ENCODE measurements at places on chromosomes 12 and 14.

DNA sequence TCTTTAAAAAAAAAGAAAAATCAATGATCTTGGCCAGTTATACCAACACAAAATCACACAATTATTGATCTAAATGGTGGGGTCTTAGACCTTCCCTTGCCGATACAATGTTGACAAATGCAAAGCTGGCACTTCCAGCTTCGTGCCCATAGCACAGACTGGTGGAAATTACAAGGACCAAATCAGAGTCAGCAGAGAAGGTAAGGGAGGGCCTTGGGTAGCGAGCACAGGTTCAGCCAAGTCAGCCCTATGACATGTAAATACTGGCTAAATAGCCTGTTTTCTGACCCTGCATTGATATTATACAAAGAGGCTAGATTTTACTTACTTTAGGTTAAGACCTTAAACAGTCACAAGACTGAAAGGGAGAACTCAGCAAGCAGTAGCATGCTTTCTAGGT lies 30.3 kb upstream of the WDR89 start:
- no peak for DNase-seq

DNA sequence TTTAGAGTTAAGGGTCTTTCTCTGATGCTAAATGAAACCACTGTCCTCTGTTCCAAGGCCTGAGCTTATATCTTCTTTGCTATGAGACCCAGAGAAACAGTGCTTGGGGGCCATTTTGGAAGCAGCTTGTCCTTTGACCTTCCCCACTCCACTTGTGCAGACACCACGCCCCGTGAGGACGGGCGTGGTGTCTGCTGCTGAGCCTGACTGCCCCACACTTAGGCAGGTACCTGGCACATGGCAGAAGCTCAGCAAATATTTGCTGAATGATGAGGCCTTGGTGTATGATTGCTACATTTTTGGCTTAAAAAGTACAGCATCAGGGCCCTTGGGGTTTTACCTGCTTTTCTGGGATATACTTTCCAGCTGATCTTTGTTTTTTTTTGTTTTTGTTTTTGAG lies 69.9 kb downstream of the RASSF3 start:
- DNase-seq, result no peak

- DNase-seq, result no peak
Observed at GRCh38 chr12:12432364-12432763, 75.5 kb downstream of the BORCS5 start.

- DNase-seq, result no peak
Observed at GRCh38 chr12:59314209-59314608, 281.6 kb upstream of the SLC16A7 start.

- no peak for DNase-seq
Observed at GRCh38 chr12:49146406-49146805, 15.2 kb upstream of the TUBA1B start.

DNA sequence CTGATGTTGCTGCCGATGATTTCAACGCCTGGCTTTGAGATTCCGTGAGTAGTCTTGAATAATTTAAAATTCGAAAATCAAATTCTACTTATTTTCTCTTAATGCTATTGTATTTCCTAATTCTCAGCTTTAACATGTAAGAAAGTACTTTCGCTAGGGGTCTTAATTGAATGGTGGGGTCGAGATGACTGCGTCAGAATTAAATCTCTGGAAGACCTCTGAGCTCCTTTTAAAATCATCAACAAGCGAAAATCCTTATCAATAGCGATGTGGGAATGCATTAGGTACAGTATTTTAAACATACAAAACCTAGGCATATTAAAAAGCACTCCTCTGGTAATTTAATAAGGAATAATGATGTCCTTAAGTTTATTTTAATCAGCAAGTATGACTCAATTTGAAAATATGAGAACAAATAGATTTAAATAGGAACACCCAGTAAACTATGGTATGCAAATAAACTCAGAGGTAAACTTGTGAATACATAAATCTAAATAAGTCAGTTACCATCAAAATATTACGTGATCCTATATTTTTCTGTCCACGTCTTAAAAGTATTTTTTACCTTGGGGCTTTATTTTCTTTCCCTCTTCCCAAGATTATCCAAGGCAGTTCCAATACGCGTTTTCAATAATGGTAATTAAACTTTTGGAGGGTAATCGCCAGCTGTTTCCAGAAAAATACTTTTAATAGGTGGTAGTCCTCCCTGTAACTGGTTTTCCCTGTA lies 1.4 kb downstream of the FOXA1 start:
- no peak for DNase-seq

DNA sequence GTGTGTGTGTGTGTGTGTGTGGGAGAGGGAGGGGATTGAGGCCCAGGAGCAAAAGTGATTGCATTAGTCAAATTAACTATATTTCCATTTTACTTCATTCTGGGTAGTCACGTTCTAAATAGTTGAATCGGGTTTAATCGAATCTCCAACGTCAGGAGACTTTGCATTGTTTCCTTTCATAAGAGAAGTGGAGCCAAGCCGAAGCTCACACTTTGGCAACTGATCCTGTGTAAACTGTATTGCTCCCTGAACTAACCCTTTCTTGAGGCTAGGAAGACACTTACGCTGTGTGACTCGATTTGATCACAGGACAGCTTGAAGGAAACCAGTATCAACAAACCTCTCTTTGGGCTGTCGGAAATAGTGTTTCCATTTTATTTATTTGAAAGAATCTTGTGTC lies 363.4 kb upstream of the ATP2B1 start:
- DNase-seq, result no peak

DNA sequence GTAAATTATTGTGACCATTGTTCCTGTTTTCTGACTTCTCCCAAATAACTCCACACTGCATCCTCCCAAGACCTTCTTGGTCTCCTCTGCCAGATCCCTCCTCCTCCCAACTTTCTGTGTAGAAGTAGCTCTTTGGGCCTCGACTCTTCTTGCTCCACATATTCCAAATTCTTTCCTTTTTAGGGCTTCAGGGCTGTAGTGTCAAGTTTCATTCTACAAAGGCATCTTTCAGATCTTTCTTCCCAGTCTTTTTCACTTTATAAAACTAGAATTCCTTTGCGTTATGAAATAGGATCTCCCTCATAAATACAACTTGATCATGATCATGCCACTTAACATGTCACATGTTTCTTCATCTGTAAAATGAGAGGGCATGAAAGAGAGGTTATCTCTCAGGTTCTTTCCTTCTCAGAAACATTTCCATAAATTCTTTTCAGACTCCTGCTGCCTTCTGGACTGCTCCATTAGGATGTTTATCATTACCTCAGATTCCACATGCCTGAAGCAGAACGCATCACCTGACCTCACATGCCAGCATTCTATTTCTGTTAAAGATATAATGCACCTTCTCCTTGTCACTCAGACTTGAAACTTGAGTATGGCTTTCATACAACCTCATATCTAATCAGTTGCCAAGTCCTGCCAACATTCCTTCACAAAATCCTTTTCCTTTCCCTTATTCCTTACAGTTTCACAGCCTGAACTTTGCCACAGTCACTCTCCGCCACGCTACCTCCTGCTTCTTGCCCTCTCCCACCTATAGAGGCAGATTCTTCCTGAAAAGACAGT lies 8.5 kb downstream of the SLC38A1 start:
- no peak for DNase-seq

- no peak for DNase-seq
Observed at GRCh38 chr12:64170024-64170423, 52.1 kb downstream of the KICS2 start.

DNA sequence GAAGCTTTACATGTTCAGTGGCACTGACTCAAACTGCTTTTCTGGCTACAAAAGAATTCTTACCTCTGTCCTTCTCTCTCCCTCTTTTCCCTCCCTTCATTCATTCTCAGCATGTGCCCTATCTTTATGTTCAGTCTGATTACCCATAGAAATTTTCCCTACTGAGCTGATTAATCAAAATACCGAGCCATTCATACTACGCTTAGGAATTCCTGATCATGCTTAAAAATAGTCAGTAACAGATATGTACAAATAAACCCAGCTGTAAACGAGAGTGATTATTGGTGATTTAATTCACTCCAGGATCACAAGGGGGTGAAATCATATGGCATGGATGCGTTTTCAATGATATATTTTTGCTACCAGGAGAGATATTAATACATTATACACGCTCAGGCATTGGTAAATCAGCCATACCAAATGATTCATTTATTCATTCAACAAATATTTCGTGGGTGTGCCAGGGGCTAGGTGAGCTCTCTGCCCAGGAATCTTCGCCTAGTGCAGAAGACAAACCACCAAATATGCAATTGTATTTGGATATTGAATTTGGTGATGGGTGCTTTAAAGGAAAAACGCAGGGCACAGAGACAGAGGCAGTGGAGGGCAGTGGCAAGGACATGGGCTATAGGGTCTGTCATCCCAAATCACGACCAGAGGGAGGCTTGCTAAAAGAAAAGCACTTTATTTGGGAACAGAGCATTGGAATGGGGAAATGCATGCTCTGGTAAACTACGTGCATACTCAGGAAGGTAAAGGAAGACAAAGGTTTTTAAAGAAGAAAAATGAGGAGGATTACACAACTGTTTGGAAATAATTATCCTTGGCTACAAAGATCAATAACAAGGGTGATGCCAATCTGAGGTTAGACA lies 13.9 kb upstream of the VRK1 start:
- DNase-seq, result no peak

DNA sequence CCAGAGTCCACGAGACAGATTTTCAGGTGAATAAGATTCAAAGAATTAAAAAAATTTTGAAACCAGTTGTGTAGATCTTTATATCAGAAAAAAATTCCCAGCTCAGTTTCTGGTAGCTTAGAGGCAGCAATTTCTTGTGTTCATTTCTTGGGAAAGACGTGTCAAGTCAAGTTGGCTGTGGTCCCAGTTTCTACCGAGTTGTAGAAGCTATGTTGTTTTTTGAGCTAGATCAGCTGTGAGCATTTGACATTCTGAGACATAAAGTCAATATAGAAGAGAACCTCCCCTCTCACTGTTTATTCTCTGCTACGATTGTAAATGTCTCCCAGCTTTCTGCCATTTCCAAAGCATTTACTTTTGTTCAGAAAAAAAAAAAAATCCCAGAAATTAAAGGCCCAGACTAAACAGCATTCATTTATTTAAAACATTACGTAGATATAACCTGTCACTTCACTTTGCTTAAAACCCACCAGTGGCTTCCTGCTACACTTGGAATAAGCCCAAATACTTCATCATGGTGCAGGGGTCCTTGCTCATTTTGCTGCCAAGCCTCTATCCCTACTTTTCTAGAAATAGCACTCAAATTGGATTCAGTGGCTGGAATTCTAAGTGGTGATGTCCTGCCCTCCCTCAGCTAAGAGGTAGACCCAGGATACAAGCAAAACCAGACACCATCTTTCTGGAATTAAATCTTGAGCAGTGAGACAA lies 20.6 kb upstream of the PYGL start:
- peak; percentile 76 for DNase-seq

- no peak for DNase-seq
Observed at GRCh38 chr12:114477989-114478395, 72.0 kb upstream of the TBX5 start.

DNA sequence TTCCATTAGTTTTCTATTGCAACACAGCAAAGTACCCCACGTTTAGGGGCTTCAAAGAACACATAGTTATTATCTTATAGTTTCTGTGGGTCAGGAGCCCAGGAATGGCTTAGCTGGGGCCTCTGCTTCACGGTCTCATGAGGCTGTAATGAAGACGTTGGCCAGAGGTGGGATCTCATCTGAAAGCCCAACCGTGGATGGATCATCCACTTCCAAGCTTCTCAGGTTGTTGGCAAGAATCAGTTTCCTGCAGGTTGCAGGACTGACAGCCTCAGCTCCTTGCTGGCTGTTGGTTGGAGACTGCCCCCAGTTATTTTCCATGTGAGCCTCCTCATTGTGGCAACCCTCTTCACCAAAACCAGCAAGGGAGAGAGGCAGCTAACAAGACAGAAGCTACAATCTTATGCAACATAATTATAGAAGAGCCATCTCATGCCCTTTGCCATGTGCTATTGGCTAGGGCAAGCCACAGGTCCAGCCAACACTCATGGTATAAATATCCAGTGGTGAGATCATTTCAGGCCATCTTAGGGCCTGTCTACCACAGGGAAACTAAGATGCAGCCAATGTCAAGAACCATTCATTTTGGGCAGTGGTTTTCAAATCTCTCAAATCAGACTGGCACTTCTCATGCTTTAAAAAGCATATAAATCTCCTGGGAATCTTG lies 452.4 kb downstream of the MED13L start:
- DNase-seq, result no peak

- no peak for DNase-seq
Observed at GRCh38 chr14:80464531-80465149, 253.3 kb upstream of the DIO2 start.

GRCh38 chr14:76644855-76645518 lies 116.3 kb upstream of the VASH1 start:
- DNase-seq, result no peak

GRCh38 chr12:50589650-50590435 lies 85.1 kb downstream of the DIP2B start:
- no peak for DNase-seq

DNA sequence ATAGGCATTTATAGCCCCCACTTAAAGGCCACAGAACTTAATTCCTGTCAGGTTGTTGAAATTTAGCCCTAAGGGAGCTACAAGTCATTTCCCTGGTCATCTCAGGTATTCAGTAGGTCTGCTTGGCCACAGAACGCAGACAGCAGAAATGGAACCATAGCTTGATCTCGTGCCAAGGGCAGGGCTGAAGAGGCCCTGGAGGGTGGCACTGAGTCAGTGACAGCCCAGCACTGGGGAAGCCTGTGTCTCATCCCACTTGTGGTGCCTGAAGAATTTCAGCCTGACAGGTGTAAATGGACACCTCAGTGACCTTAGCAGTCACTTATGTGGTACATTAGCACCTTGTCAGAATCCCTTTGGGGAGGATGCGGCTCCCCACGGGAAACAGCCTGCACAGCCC lies 6.6 kb downstream of the PRKAB1 start:
- DNase-seq, result no peak
